Muscle of back (tissue), 13 donors: ENCODE measurements at places on chromosomes 4 and X. TPM values are rescaled to one million over a fixed set of nuclear protein-coding genes. Genes with fewer than 3 reads are reported as not detected.

Gene GPC3
- polyA plus RNA-seq = 386 TPM

Gene ITIH6
- polyA plus RNA-seq = 0.62 TPM

Gene TEX13C
- not detected for polyA plus RNA-seq

Gene MAGEA11
- polyA plus RNA-seq = not detected

Gene BEX2
- 32.7 TPM for polyA plus RNA-seq

Gene MAGEA8
- 0.37 TPM for polyA plus RNA-seq

- no peak for DNase-seq
These were observed 4.2 kb downstream of the MID1 start for GRCh38 chrX:10615931-10616774.

DNA sequence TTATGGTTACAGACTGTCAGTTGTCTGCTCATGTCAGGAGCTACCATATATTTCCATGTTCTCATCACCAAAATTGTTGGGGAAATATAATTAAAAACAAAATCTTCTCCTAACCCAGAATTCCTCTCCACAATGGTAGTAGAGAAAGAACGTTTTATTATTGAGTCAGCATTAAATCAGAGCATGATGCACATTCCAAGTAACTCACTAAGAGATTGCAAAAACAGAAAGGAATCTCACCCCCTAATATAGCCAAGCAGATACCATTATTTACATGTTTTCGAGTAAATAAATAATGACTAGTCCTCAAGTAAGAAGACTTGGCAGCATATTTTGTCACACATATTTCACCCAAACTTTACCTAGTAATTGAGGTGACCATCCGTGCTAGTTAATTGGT, 36.2 kb upstream of the ARHGEF6 start:
- DNase-seq = no peak

GRCh38 chr4:3122081-3122563, 47.6 kb downstream of the HTT start:
- DNase-seq = no peak

DNA sequence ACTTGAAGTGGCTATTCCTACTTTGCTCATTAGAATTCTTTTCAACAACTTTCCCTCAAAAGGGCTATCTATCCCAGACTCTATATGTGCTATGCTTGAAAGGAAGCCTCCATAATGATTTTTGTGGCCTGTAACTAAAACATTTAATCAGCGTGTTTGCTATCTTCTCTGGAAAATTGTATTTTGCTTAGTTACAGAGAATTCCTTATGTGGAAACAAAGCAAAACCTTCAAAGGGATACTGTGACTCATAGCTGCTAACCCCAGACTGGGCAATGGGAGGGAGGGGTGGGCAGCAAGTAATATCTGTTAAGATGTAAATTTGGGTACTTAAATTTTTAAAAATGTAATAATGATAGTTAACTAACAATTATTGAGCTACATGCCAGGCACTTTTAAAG, 3.7 kb downstream of the SLC25A14 start:
- no peak for DNase-seq

GRCh38 chr4:2934077-2934812, 29.0 kb downstream of the NOP14 start:
- no peak for DNase-seq

DNA sequence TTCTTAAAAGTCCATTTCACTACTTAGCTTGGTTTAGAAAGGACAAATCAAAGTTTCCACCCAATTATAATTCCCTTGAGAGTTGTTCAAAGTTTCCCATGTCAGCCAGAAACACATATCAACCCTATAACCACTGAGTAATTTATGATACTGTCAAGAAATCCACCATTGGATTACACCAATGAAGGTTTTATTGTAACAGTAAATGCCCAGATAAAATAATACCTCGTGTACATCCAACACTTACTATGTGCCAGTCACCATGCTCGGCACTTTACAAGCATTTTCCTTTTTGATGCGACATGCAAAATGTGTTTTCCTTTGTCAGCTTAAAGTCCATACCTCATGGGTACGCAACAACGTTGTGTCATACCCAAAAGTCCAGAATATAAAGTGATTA, 64.0 kb downstream of the MID1 start:
- no peak for DNase-seq

DNA sequence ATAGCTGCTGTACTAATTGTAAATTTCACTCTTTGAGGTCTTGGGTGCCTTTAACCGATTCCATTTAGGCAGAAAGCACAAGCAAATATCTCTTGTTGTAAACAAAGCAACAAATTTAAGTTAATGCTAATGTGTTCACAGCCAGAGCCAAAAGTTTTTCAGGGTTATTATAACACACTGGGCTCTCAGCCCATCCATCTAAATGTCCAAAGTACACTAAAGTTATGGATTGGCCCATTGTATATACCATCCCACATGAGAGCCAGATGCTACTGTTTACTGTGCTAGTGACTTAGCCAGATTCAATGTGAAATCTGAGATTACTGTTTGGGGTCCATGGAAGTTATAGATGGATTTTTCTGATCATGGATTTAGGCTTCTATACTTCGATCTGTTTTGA, 186.7 kb downstream of the LARP7 start:
- DNase-seq = peak; percentile 31

DNA sequence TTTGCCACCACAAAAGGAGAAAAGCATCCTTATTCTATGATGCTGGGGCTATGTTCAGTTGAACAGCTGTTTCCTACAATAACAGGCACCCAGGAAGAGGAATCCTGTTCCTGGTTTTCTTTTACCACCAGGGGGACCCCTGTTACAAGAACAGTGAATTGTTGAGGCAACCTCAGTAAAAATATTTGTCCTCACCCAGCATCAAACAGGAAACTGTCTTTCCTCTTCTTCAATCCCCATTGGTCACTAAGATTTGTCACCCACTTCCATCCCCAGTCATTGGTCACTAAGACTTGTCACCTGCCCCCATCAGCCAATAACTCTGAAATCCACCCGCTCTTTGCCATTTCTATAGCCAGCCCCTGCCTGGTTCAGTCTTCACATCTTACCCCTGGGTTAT, 143.5 kb upstream of the GALNT7 start:
- peak; percentile 78 for DNase-seq

DNA sequence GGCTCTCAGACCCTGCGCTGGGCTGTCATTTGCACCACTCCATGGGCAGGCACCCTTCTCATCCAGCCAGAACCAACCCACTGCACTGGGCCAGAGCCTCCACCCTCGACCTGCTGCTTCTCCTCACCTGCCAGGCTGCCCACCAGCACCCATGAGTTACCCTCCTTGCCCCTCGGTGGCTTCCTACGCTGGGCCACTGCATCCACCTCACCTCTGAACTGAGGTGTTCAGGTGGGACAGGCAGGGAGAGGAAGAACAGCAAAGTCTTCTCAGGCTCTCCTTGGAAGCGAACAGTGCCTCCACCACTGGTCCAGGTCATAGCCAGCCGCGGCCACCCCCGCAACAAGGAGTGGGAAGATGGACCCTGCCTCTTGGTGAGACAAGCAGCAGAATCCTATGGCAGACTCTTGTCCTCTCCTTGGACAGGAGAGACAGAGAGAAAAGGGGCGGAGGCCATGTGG, 32.4 kb upstream of the HMX1 start:
- DNase-seq = no peak

GRCh38 chr4:2832981-2833670, 10.5 kb upstream of the ADD1 start:
- DNase-seq = no peak

GRCh38 chr4:110624398-110624780, 1.5 kb upstream of the PITX2 start:
- DNase-seq = no peak
